T-helper 1 cell (primary cell): ENCODE measurements at places on chromosomes 16 and 17.

DNA sequence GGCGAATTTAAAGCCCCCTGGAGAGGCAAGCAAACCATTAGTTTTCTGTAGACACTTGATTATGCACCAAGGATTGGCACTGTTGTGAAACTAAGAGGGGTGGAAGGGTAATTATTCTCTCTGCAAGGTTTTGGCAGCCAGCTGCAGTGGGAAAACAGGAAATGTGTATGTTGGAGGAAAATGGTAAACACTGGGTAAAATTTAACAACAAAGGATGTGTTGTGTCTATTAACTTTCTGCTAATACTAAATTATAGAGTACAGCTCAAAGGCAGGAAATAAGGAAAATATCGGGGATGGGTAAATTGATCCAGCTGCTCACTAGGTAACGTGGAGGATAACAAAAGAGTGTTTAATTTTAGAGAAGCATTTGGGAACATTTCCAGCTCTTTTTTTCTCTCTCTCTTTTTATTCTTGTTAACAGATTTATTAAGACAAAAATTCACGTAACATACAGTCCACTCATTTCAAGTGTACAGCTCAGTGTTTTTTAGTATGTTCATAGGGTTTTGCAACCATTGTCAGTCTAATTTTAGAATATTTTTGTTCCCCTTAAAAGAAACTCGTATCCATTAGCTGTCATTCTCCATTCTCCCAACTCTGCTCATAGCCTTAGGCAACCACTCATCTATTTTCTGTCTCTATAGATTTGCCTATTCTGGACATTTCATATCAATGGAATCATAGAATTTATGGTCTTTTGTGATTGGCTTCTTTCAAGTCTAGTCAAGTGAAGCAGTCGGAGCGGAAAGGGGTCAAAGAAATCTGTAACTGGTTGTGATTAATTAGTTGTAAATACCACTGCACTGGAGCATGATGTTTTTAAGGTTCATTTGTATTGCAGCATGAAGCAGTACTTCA lies 41.8 kb downstream of the TANGO6 start:
- no peak for DNase-seq

GRCh38 chr16:69500496-69500895 lies 65.3 kb upstream of the NFAT5 start:
- no peak for DNase-seq

DNA sequence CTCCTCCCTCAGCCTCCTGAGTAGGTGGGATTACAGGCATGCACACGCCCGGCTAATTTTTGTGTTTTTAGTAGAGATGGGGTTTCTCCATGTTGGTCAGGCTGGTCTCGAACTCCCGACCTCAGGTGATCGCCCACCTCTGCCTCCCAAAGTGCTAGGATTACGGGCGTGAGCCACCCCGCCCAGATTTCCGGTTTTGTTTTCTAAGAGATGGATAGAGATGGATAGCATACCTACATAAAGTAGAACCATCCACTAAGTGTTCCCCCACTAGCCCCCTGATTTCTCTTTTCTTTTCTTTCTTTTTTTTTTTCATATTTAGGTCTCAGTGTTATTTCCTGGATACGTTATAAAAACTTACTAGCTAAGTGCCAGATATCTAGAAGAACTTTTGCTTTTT lies 2.0 kb downstream of the WSB1 start:
- DNase-seq: no peak

DNA sequence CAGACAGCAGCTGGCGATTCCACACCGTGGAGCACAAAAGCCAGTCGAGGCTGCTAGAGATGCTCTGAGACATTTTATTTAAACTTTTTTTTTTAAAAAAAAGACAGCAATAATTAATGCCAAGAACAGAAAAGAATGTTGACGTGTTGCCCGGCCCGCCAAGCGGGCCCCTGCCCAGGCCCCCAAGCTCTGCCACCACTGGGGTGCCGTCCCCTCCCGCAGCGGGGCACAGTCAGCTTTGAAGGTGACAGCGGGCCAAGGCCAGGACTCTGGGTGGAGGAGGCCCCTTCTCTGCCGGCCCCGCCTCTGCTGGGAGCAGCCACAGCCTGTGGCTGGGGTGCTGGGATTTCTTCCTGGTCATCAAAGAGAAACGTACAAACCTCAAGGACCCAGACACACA lies 9.8 kb downstream of the RNF166 start:
- no peak for DNase-seq

GRCh38 chr16:27676839-27677238 lies 126.9 kb downstream of the KATNIP start:
- DNase-seq: no peak

GRCh38 chr17:82659886-82660285 lies 11.6 kb upstream of the WDR45B start:
- DNase-seq: no peak
